Hematopoietic multipotent progenitor cell (in vitro differentiated cells): ENCODE measurements at places on chromosomes 4 and X.

DNA sequence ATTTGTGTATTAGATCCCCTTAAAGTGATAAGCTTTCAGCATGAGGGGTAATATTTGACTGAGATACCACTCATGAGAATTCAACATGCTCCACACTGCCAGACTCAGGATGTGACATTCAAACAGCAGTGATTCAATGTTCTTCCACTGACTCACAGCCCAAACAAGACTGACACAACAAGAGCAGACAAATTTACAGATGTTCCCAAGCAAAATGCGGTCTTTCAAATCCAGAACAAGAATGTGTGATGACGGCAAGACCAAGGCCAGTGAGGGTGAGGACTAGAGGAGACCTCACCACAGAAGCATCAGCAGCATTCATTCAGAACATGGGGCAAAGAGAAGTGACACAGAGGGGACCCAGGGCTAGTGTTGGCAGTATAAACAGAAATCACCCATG, 99.3 kb upstream of the GRIA3 start:
- DNase-seq: no peak

- DNase-seq: no peak
Observed at GRCh38 chr4:95701500-95702170, 138.3 kb upstream of the PDHA2 start.

DNA sequence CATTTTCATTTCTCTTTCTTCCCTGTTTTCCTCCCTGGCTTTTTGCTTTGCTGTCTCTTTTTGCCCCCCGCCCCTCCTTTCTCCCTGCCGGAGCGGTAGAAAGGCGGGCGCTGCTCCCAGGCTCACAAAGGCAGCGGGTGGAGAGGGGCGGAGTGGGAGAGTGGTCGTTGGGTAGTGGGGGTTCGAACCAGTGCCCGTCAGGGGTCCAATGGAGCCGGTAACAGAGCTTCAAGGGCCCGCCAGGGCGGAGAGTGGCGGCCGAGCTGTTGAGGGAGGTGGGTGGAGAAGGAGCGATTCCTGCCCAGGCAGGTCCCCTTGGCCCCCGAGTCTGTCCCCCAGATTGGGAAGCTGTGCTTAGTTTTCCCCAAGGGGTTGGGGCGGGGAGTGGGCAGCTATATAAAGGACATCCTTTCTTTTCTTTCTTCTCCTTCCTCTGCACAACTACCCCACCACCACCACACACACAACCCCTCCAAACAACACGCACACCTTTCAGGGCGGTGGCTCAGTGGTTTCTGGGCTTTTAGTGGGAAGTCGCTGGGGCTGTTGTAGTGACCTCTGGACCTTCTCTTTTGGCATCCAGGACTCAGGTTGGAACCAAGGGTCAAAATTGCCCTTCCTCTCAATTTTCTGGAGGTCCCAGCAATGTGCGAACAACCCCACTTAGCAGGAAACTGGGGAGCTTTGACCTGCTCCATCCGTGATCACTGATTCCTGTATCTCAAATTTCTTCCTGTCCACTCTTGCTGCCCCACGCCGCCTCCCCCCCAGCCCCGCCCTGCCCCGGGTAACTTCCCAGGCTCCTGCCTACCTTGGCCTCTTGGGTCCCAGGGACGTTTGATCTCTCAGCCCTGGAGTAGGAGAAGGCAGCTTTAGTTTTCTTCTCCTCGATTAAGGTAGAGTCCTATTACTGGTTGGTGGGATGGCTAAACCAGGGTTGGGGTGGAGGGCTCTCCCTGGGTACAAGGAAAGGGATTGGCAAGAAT, 1.9 kb downstream of the EFNB1 start:
- no peak for DNase-seq

DNA sequence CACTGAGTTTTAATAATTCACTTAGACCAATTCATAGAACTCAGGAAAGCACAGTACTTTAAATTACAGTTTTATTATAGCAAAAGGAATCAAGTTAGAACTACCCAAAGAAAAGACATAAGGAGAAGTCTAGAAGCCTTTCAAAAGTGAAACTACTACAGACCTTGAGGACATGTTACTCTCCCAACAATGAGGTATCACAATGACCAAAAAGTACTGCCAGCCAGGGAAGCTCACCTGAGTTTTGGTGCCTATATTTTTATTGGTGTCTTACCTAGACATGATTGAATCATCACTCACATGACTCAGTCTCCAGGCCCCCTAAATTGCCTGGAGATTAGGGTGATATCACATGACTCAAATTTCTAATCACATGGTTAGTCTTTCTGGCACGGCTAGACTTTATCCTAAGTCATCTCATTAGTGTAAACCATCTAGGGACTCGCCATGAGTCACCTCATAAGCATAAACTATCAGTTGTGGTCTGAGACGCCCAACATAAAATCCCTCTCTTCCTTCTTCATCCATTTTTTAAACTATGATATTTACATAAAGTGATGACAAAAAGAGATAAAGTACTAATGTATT, 372.3 kb downstream of the TMA16 start:
- DNase-seq: no peak

- DNase-seq: peak; percentile 18
Observed at GRCh38 chrX:149950681-149951080, 12.4 kb upstream of the EOLA2 start.

- DNase-seq: no peak
Observed at GRCh38 chrX:22795671-22796070, 204.1 kb upstream of the DDX53 start.

DNA sequence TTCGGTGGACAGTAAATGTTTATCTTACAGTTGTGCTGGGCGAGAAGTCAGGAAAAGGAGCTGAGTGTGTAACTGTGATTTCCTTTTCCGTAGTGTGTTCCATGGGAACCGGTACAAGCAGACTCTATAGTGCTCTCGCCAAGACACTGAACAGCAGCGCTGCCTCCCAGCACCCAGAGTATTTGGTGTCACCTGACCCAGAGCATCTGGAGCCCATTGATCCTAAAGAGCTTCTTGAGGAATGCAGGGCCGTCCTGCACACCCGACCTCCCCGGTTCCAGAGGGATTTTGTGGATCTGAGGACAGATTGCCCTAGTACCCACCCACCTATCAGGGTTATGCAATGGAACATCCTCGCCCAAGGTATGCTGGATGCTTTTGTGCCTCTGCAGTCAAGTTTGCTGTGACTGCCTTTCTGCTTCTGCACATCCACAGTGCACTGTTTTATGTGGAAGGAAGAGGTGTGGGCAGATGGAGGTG, 27.4 kb downstream of the NOCT start:
- DNase-seq: no peak

DNA sequence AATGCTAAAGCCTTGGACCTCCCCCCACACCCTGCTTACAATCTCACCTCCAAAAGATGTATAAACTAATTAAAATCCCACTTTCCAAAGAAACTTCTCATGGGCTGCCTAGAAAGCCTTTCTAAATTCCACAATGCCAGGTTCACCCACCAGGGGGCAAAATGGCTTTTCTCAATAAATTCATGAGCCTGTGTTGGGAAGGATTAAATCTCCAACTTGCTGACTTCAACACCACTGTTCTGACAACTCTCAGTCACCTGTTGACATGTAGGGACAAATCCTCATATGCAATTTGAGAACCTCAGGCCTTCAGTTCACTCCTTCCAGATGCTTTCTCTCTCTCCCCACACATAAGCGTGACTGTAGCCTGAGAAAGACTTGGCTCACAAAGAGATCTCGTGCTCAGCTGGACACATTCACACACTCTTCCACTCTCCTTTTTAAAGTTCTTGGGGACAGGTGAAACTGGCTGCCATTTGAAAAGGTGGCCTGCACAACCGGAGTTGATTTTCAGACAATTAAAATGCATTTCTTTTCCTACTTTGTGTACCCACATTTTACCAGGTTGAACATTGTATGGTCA, 88.6 kb upstream of the PRPS2 start:
- DNase-seq: peak; percentile 30

GRCh38 chr4:18248611-18249010, 227.1 kb upstream of the LCORL start:
- no peak for DNase-seq
